Spleen (tissue), 13 donors: ENCODE measurements at places on chromosomes 3 and 15. TPM values are rescaled to one million over a fixed set of nuclear protein-coding genes. Genes with fewer than 3 reads are reported as not detected.

GRCh38 chr15:92074646-92075045 lies 221.1 kb downstream of the SLCO3A1 start:
- no peaks in the 10 kb centered on the region for H3K27me3 ChIP-seq
- peaks cover 72% of the 10 kb centered on the region for H3K4me1 ChIP-seq
- no peak overlapping the region for H3K4me3 ChIP-seq
- H3K36me3 ChIP-seq: no peaks in the 10 kb centered on the region
- H3K27ac ChIP-seq: no peak overlapping the region
- no peak for DNase-seq

DNA sequence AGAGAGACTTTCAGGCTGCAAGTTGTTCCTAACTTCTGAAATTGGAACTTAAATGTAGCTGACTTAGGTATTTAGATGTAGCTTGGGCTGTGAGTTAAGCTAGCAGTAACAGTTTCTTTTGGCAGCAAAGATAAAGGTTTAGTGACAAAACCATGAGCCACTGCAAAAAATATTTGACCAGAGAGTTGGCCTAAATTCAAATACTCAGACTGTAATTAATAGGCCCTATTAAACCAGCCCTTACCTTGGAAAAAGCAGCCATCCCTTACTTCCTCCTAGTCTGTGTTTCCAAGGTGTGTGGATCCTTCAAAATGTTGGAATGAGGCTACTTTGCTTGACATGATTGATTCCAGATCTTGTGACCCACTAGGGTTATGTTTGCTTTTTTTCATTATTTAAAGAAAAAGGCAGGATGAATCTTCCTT lies 8.2 kb downstream of the TPM1 start:
- peak overlapping the region; percentile 85 for H3K27ac ChIP-seq
- no peaks in the 10 kb centered on the region for H3K36me3 ChIP-seq
- DNase-seq: no peak
- H3K4me1 ChIP-seq: peaks cover 21% of the 10 kb centered on the region

- H3K36me3 ChIP-seq: no peaks in the 10 kb centered on the region
- no peak for DNase-seq
- H3K4me3 ChIP-seq: no peak overlapping the region
- H3K4me1 ChIP-seq: no peaks in the 10 kb centered on the region
These were observed 54.8 kb downstream of the MAGEF1 start for GRCh38 chr3:184656829-184657681.

DNA sequence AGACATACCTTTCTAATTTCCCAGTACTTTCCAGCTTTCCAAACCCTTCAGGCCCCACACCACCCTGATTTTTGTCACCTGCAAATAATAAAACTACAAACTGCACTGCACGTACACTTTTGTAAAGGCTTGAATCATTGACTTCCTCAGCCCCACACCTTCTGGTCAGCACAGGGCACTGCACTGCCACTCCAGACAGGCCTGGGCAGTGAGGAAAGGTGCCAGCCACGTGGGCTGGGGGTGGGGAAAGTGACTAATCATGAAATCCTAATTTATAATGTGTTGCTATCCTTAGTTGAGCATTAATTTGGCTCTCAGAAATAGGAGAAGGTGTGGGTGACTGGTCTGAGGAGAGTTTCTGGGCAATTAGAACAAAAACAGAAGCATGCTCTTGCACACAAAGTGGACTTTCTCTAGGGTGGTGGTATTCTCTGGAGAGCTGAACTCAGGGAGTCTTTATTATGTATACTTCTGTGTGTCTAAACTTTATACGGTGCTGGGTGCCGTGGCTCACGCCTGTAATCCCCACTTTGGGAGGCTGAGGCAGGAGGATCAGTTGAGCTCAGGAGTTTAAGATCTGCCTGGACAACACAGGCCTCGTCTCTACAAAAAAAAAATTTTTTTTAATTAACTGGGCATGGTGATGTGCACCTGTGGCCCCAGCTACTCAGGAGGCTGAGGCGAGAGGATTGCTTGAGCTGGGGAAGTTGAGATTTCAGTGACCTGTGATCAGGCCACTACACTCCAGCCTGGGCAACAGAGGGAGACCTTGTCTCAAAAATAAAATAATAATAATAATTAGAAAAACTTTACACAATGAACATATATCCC lies 58.2 kb upstream of the FLNB start:
- peak; percentile 45 for DNase-seq
- no peaks in the 10 kb centered on the region for H3K36me3 ChIP-seq
- no peak overlapping the region for H3K4me3 ChIP-seq
- H3K4me1 ChIP-seq: peaks cover 43% of the 10 kb centered on the region

DNA sequence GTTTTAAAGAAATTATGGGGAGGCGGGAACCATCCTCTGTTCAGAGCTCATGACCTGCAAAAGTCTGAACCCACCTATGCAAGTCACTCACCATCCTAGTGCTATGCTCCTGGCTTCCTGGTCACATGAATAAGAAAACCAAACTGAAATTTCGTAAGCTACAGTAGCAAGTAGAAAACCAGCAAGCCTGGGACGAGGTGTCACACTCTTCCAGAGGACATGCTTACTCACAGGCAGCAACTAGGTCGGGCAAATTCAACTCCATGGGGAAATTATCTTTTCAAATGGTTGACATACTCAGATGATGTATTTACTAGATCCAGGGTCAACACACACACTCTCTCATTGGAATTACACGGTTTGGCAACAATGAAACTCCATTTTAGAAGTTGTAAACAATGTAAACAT lies 31.3 kb downstream of the LDHAL6B start:
- no peak overlapping the region for H3K4me3 ChIP-seq
- H3K36me3 ChIP-seq: peaks cover 4% of the 10 kb centered on the region
- peaks cover 16% of the 10 kb centered on the region for H3K4me1 ChIP-seq
- peak overlapping the region; percentile 25 for H3K27ac ChIP-seq
- H3K27me3 ChIP-seq: no peaks in the 10 kb centered on the region

DNA sequence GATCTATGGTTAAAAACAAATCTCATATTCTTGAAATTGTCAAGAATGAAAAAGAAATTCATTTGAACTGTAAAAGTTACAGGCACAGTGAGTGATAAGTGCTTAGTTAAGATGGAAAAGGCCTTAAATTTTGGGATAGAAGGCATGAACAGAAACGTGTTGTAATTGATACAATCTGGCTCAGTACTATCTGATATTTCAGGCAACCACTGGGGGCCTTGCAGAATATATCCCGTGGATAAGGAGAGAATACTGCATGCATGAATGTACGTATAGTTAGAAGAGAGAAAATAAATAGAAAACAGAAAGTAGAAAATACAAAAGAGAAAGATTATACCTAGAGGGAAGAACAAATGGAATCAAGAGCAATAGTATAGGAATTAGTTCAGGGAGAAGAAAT lies 741.4 kb upstream of the CCDC54 start:
- no peaks in the 10 kb centered on the region for H3K4me1 ChIP-seq
- H3K4me3 ChIP-seq: no peak overlapping the region
- H3K36me3 ChIP-seq: no peaks in the 10 kb centered on the region
- no peaks in the 10 kb centered on the region for H3K27me3 ChIP-seq

DNA sequence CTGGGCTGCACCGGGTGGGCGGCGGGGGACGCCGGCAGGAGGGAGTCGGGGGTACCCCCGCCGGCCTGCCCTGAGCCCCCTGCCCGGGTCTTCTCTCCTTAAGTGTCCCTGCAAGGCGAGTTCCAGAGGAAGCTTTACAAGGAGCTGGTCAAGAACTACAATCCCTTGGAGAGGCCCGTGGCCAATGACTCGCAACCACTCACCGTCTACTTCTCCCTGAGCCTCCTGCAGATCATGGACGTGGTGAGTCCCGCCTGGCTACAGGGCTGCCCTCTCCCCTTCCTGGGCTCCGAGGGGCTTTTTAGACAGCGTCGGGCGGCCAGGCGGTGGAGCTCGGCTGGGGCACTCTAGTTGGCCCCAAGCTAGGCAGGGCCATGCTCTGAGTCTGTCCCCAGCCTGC lies 480 bp downstream of the CHRNA7 start:
- H3K27me3 ChIP-seq: no peaks in the 10 kb centered on the region
- H3K4me1 ChIP-seq: peaks cover 16% of the 10 kb centered on the region
- no peaks in the 10 kb centered on the region for H3K36me3 ChIP-seq
- H3K4me3 ChIP-seq: peak overlapping the region; percentile 51
- H3K27ac ChIP-seq: peak overlapping the region; percentile 51

DNA sequence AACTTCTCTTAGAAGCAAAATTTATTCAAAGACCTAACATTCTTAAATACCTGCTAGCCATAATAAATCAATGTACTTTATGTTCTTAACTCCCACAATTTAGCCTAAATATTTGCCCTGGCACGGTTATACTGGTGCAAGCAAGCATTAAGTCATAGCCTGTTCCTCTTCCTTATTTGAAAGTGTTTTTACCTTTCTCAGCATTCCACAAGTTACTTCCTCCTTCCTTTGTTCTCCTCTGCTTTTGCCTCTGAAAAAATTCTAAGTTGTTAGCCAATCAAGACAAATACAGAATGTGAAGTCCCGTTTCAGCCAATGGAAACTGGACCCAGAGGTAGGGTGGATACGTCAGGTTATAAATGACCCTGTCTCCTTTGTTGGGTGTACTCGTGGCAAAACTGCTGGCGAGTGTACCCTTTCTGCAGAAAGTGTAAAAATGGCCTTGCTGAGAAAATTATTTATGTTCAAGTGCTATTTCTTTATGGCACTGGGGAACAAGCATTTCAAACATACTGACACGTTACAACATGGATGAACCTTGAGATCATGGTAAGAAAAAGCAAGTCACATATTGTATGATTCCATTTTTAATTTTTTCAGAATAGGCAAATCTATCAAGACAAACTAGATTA lies 3.1 kb upstream of the TATDN2 start:
- peak overlapping the region; percentile 12 for H3K27ac ChIP-seq
- DNase-seq: no peak
- H3K36me3 ChIP-seq: peaks cover 36% of the 10 kb centered on the region
- peaks cover 11% of the 10 kb centered on the region for H3K4me1 ChIP-seq
- H3K4me3 ChIP-seq: no peak overlapping the region

- H3K27me3 ChIP-seq: no peaks in the 10 kb centered on the region
- peaks cover 6% of the 10 kb centered on the region for H3K4me1 ChIP-seq
- no peaks in the 10 kb centered on the region for H3K36me3 ChIP-seq
- peak overlapping the region; percentile 34 for H3K27ac ChIP-seq
- no peak overlapping the region for H3K4me3 ChIP-seq
These were observed 25.9 kb downstream of the ACP3 start for GRCh38 chr3:132343018-132343612.

GRCh38 chr15:89675606-89676005 lies 3.6 kb downstream of the PLIN1 start:
- H3K4me1 ChIP-seq: no peaks in the 10 kb centered on the region
- H3K4me3 ChIP-seq: no peak overlapping the region
- no peak overlapping the region for H3K27ac ChIP-seq
- H3K36me3 ChIP-seq: no peaks in the 10 kb centered on the region
- no peak for DNase-seq

DNA sequence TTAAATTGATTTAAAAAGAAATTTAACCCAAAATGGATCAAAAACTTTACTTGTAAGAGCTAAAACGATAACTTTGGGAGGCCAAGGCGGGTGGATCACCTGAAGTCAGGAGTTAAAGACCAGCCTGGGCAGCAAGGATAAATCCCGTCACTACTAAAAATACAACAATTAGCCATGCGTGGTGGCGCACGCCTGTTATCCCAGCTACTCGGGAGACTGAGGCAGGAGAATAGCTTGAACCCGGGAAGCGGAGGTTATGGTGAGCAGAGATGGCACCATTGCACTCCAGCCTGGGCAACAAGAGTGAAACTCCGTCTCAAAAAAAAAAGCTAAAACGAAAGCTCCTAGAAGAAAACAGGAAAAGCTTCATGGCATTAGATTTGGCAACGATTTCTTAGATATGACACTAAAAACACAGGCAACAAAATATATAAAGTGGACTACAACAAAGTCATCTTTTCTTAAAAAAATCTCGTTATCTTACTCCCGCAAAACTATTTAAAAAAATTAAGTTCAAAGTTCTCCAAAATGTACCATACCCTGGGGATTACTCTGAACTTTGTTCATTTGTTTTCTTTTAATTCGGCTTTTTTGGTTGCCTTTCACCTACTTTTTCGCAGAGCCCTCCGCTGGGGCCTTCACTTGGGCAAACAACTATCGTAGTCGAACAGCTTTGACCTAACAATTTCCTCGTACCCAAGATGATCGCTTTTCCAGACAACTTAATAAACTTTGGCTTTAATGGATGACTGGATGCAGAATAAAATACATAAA lies 2.9 kb downstream of the HDDC3 start:
- H3K4me1 ChIP-seq: peaks cover 62% of the 10 kb centered on the region
- H3K27ac ChIP-seq: peak overlapping the region; percentile 98
- H3K27me3 ChIP-seq: no peaks in the 10 kb centered on the region
- H3K4me3 ChIP-seq: peak overlapping the region; percentile 52
- DNase-seq: no peak

- DNase-seq: no peak
- H3K4me1 ChIP-seq: no peaks in the 10 kb centered on the region
- no peaks in the 10 kb centered on the region for H3K36me3 ChIP-seq
- no peaks in the 10 kb centered on the region for H3K27me3 ChIP-seq
These were observed 1.4 kb upstream of the MUC13 start for GRCh38 chr3:124935794-124936542.

GRCh38 chr3:56321892-56322291 lies 146.4 kb downstream of the ERC2 start:
- no peak overlapping the region for H3K27ac ChIP-seq
- H3K36me3 ChIP-seq: no peaks in the 10 kb centered on the region
- no peaks in the 10 kb centered on the region for H3K4me1 ChIP-seq
- H3K4me3 ChIP-seq: no peak overlapping the region
- no peak for DNase-seq
- H3K27me3 ChIP-seq: no peaks in the 10 kb centered on the region

DNA sequence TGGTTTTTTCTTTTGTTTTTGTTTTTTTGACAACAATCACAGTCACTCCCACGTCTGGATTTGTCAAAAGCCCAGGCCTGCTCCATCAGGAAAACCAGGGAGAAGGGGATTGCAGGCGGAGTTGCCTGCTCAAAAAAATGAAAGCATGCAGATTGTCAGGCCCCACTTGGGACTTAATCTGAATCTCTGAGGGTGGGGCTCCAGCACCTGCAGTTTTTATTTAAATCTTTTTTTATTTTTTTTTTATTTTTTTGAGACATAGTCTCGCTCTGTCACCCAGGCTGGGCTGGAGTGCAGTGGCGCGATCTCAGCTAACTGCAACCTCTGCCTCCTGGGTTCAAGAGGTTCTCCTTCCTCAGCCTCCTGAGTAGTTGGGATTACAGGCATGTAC lies 140.9 kb downstream of the FOXP1 start:
- peaks cover 91% of the 10 kb centered on the region for H3K4me1 ChIP-seq
- DNase-seq: no peak
- H3K4me3 ChIP-seq: no peak overlapping the region
- peak overlapping the region; percentile 90 for H3K27ac ChIP-seq

DNA sequence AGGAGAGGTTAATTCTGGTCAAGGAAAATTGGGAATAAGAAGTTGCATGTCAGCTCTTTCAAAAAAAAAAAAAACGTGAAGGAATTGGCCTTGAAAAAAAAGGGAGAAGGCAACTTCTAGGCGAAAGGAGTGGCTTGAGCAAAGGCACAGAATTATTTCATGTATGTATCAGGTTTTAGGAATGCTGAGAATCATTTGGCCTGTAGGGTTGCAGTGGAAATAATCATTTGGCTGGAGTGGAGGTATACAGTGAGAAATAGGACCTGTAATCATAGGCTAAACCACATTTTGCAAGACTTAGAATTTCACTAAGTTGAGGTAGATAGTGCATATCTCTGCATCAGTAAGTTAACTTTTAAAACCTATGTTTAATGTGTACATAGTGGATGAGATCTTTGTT lies 54.9 kb downstream of the EPHA6 start:
- no peaks in the 10 kb centered on the region for H3K27me3 ChIP-seq
- no peaks in the 10 kb centered on the region for H3K36me3 ChIP-seq
- H3K4me1 ChIP-seq: no peaks in the 10 kb centered on the region

- no peaks in the 10 kb centered on the region for H3K36me3 ChIP-seq
- peaks cover 44% of the 10 kb centered on the region for H3K4me1 ChIP-seq
- peak; percentile 92 for DNase-seq
- peak within 1 kb of the TSS; percentile 56 for H3K4me3 ChIP-seq
These were observed at the start of gene FRMD4B for GRCh38 chr3:69385723-69386555. Gene FRMD4B (minus strand): TSS chr3:69386088. CDS start chr3:69385989, 99 bp downstream.

Gene NCBP2
- 49.7 TPM for total RNA-seq

Gene SERINC4
- not detected for total RNA-seq

Gene HDGFL3
- total RNA-seq: 29.2 TPM

Gene FOXB1
- total RNA-seq: 0.13 TPM

Gene GPR149
- total RNA-seq: not detected

Gene CATSPER2
- total RNA-seq: 8.2 TPM

Gene FAM81A
- 0.88 TPM for total RNA-seq
